Bronchial epithelial cell (primary cell): ENCODE measurements at places on chromosomes 5 and 9. TPM values are rescaled to one million over a fixed set of nuclear protein-coding genes. Genes with fewer than 3 reads are reported as not detected.

The PGM5 gene
- under 0.01 TPM in 1 of 2 replicates, not detected in the other for total RNA-seq

GRCh38 chr5:17282283-17283120 is 65.1 kb downstream of the BASP1 start:
- DNase-seq: no peak

The PTGER4 gene
- total RNA-seq: 6.1 and 8.7 TPM in 2 replicates

GRCh38 chr5:59390074-59390659 is 503.4 kb downstream of the PDE4D start:
- DNase-seq: peak; percentile 28

DNA sequence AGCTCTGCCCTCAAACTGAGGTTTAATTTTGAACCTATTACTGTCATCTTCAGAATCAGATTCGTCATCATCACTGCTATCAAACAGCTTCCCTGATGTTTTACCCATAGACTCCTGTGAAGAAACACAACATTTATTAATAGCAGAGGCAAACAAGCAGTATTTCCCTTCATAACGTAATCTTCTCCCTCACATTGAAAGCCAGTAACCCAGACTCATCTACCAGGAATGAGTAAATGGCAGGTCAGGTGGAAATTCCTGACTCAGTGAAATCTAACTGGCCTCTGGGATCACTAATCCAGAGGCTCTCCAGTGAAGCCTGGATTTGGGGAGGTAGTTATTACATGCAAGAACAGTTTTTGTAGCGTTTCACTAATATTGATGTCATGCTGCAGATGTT is 14.6 kb downstream of the NOL8 start:
- DNase-seq: no peak

DNA sequence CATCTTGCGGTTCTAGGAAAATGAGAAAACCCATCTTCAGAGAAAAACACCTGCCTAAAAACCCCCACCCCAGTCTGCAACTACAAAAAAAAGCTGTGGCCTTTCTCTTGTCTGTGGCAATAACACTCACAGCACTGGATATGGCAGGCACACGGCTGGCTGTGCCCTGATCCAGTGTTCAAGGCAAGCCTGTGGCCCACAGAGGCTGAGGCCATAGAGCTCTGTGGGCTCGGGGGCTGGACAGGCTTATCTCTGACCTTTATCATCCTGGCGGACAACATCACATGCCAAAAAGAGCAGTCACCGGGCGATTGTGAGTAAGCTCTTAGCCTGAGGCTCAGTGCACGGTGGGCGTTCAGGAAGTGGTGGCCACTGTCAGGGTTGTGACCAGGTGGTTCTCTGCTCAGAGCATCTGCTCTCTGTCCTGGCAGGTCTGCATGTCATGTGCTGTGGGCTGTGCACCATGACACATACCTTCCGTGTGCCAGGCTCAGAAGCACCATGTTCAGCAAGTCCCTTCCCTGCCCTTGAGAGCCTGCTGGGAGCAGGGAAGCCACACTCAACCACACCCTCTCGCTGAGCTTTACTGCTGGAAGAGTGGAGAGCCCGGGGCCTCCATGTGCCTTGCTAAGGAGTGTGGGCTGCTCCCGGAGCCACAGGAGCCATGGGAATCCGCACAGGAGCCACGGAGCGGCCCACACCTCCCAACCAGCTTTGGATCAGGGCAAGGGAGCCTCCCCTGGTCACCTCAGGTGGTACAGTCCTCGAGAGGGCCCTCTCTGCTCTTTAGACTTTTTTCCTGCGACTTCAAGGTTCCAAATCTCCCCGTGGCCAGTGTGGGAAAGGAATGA is 34.6 kb upstream of the WDR38 start:
- peak; percentile 93 for DNase-seq

The SV2C gene
- total RNA-seq: not detected in 2 replicates

GRCh38 chr5:163509291-163509951 is 4.0 kb downstream of the MAT2B start:
- DNase-seq: peak; percentile 97

The LOX gene
- total RNA-seq: 1.4 and 1.8 TPM in 2 replicates

- no peak for DNase-seq
Measured at GRCh38 chr9:128906741-128907140, 14.0 kb upstream of the PHYHD1 start.

The CPEB4 gene
- 27.9 and 38.3 TPM in 2 replicates for total RNA-seq

GRCh38 chr9:127555840-127556820 is 55.9 kb upstream of the STXBP1 start:
- DNase-seq: peak; percentile 91

DNA sequence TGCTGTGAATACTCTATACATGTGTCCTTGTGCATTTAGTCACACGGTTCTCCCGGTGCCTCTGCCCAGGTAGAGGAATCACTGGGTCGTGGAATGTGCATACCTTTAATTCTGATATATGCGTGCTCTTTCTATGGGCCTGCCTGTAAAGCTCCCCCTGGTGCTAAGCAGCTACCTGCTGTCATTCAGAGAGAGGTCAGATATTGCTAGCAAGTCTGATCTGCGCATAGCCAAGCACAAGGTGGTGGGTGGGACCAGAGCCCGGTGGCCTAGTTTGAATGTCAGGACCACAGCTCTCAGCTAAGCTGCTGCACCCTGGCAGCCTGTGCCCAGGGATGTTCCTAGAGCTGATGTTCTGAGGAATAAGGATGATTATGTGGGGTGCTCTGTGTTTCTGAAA is 33.4 kb downstream of the TJP2 start:
- peak; percentile 39 for DNase-seq

GRCh38 chr9:127444921-127445850 is 6.0 kb downstream of the RPL12 start:
- DNase-seq: no peak

The ZFP37 gene
- 0.77 and 0.79 TPM in 2 replicates for total RNA-seq

The CHSY3 gene
- under 0.01 and 0.26 TPM in 2 replicates for total RNA-seq

The F12 gene
- 5.0 and 7.9 TPM in 2 replicates for total RNA-seq

The SYK gene
- total RNA-seq: 29.2 and 29.7 TPM in 2 replicates

DNA sequence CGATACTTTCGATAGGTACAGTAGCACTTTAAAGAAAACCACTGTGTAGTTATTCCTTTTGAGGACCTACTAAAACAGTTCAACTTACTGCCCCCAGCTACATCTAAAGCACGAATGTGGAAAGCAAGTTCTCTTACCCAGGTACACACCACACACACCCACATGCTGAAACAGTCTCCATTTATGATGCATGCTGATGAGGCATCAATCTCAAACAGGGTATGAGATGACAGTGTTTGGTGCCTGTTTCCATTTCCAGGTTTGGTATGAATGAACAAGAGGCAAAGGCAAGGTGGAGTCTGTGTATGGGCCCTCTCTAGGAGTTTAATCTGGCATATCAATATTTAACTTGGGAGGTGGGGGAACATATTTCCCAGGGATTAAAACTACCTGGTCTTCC is 13.9 kb downstream of the HMGXB3 start:
- no peak for DNase-seq

GRCh38 chr9:98521141-98521540 is 187.6 kb downstream of the GABBR2 start:
- DNase-seq: peak; percentile 73
